ENCODE measurements at places on chromosomes 5 and 9.

DNA sequence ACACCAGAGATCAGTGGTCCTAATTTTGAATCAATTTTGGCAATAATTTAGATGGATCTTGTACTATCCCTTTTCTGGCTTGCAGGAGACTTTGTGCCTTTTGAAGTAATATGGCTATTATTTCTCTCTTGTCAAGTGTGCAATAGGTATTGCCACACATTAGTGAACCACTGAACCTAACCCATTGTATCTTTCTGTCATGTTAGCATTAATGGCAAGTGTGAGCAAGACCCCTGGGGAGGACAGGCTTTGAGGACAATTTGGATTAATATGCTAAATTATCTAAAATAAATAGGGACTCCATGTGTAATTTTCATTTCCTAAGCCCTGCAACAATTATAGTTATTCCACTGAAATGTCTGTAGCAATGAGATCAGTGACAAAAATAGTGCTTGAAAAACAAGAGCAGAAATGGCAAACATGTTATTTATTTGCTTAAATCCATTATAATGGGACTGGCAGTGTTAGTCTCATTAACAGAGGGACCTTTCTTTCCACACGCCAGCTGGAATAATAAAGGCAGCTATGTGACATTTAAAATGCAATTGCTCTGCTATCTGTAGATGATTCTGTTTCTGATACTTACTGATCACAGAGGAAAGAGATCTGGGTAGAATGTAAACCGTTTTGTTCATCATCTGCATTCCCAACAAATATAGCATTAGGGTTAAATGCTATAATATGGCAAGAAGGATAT is 753.3 kb upstream of the ZNF608 start:
- no peak for DNase-seq

- no peak for DNase-seq
Measured at GRCh38 chr5:143481697-143482531, 78.4 kb upstream of the NR3C1 start.

- DNase-seq: no peak
Measured at GRCh38 chr9:134719331-134719730, 77.7 kb downstream of the COL5A1 start.

GRCh38 chr5:133051061-133051541 is 712 bp upstream of the HSPA4 start:
- DNase-seq: no peak

DNA sequence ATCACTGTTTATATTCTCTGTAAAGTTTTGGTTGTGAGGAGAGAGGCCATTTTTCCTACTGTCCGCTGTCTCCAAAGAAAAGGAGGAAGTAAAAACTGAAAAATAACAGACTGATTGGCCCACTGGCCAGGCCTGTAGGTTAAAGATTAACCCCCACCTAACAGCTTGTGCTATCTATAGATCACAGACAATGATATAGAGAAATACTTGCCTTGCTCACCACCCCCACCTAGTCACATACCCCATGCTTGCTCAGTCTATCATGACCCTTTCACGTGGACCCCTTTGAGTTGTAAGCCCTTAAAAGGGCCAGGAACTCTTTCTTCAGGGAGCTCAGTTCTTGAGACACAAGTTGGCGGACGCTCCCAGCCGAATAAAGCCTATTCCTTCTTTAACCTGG is 357.4 kb downstream of the PRDM9 start:
- no peak for DNase-seq

DNA sequence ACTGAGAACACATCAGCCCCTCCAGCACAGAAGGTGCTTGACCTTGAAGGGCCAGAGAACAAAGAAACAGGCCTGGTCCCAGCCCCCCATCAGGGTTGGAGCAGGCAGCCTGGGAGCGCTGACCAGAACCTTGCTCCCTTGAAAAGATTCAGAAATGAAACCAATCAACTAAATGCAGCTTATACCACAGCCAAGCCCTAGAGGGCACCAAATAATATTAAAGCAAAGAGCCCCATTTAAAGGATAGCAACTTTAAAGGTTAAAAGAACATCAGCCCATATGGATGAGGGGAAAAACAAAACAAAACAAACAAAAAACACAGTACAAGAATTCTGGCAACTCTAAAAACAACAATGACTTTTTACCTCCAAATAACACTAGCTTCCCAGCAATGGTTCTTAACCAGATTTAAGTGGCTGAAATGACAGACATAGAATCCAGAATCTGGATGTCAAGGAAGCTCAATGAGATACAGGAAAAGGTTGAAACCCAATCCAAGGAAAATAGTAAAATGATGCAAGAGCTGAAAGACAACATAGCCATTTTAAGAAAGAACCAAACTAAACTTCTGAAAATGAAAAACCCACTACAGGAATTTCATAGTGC is 471.9 kb downstream of the MTRR start:
- no peak for DNase-seq

GRCh38 chr5:87524217-87524616 is 111.5 kb upstream of the CCNH start:
- DNase-seq: no peak

- DNase-seq: no peak
Measured at GRCh38 chr5:113692891-113693457, 179.5 kb downstream of the YTHDC2 start.

DNA sequence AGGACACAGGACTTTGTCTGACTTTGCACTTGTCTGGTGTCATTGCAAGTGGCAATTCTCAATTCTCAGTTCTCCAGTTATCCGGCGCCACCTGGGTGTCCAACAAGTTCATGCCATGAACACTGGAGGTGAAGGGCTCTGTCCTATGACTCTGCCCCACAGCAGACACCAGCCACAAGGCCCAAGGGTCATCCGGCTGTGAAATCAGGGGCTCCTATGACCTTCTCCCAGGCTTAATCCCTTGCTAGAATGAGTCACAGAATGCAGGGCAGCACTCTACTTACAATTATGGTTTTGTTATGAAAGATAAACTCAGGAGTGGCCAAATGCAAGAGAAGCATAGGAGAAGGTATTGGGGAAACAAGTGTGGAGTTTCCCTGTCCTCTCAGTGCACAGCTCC is 392.0 kb downstream of the GADD45G start:
- no peak for DNase-seq

DNA sequence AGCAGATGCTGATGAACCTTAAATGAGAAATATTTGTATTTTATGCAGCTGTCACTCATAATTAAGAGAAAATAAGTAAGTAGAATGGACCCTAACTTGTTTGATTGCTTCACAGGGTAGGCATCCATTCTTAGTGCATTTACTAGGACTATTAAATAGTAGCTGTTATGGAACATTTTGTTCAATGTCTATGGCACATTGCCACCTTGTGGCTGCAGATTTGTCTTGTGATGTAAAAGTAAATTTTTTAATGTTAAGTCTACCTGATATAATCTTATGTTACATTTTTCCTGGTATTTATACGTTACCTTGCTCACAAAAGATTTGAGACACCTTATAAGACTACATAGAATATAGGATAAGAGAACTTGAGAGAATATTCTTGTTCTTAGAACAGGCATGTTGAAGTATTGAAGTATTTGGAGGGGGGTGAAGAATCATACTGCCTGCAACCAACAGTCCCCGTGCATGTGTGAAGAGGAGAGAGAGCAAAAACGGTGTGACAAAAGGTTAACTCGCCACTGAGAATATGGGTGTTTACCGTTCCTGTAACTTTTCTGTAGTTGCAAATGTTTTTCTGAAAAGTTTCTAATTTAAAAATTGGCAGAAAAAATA is 161.1 kb downstream of the MAST4 start:
- peak; percentile 38 for DNase-seq

- DNase-seq: no peak
Measured at GRCh38 chr5:178786417-178786816, 56.0 kb upstream of the ZNF354A start.

GRCh38 chr9:21995006-21995665 is 545 bp downstream of the CDKN2B-AS1 start:
- DNase-seq: peak; percentile 95

- no peak for DNase-seq
Measured at GRCh38 chr9:37220971-37221370, 100.6 kb downstream of the ZCCHC7 start.

DNA sequence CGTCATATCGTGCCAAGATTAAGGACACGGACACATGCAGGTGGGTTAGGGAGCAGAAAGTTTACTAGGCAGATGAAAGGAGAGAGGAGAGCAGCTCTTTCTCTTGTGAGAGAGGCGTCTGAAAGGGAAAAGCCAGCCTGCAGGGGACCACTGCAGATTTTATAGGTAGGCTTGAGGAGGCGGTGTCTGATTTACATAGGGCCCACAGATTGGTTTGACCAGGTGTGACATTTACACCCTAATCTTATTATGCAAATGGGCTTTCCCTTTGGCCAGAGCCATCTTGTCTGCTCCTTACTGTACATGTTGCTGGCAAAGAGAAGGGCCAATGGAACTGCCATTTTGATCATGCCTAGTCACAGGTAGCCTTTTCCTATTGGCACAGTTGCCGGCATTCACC is 137.2 kb upstream of the TAF11L2 start:
- no peak for DNase-seq

DNA sequence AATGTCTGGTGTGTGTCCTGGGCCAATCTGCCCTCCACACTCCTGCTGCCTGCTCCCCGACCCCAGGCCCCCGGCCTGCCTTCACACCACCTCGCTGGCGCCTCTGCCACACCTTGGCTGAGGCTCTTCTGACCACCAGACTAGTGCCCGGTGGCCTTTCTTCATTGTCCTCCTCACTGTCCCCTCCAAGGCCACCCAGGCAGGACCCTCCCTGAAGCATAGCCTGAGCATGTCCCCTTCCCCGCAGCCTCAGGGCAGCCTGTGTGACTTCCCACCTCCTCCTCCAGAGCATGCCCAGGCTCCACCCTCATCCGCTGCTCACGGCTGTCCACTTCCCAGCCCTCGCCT is 154.6 kb downstream of the OLFM1 start:
- no peak for DNase-seq

GRCh38 chr5:74166064-74166463 is 474.5 kb downstream of the ENC1 start:
- no peak for DNase-seq

- no peak for DNase-seq
Measured at GRCh38 chr5:138805096-138805495, 51.9 kb downstream of the CTNNA1 start.

DNA sequence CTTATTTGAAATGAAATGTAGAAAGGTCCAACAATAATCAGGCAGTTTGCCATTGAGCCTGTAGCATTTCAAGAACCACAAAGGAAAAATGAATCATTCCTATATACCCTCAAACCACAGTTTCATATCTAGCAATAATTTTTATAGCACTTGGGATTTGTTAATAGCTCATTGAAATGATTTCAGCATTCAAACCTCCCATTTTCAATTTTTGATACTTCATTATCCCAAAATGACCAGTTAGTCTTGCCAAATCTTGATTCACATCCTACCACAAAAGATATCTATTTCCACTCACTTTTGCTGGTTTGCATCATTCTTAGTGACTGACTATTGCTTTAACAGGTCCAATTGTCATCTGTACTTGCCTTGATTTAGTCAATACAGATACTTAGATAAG is 790.1 kb downstream of the TLE1 start:
- no peak for DNase-seq

GRCh38 chr5:172180936-172181335 is 7.1 kb downstream of the STK10 start:
- DNase-seq: no peak

DNA sequence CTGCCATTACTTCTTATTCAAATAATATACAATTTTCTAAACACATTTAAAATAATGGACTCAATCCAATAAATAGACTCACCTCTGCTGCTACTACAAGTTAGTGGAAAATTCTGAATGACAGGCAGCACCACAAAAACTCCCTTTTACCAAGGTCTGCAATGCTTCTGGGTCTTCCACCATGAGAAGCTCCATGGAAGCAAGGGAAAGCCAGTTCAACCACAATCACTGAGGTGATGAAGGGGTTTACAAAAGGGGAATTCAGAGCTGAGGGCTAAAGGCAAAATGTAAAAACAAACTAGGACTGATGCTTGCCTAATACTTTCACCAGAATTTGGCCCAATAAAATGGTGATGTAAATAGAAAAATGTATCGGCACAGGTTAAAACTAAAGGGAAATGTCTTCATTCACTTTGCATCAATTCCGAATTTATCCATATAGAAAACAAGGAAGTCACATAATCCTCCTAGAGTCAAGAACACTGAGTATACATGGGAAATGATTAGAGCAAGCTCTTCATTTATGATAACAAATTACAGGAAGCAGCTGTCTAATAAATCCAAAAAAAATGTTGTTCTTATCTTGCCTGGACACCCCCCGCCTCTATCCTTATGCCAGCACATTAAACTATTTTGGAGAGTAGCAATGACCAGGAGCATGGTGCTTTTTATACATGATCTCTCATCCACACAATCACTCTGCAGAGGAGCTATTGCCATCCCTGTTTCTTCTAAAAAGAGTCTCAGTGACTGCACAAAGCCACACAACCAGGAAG is 66.3 kb upstream of the NFIB start:
- peak; percentile 4 for DNase-seq

DNA sequence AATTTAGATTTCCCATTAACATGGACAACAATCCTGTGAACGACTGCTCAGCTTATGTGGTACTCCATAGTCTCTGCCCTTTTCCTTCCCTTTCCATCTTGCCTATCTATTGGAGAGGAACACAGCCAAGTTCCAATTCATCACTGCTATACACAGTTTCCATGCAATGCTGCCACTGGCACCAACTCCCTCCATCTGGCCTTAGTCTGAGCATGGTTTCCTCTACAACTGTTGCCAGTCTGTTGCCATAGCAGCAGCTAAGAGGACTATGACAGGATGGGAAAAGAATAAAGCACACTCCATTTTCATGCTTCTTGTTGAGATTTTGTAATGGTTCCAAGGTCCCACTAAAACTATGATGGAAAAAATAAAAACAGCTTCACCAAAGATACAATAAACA is 189.0 kb downstream of the HCN1 start:
- DNase-seq: no peak

DNA sequence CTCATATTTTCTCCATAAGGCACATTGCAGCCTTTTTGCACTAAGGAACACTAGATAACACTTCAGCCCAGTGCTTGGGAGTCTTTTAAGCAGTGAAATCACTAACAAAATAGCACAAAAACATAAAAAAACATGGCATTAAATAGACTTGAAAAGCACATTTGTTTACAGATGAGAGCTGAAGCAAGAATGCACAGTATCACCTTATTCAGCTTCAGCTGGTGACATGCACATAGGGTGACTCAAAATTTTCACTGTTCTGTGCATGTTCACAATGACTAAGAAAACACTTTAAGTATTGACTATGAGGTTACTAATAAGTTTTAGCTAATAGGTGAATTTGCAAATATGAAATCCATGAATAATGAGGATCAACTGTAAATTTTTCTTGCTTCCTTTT is 293.9 kb upstream of the TARS1 start:
- DNase-seq: no peak

GRCh38 chr5:181231432-181231831 is 8.4 kb downstream of the TRIM41 start:
- no peak for DNase-seq

- no peak for DNase-seq
Measured at GRCh38 chr5:127922603-127923002, 161.0 kb upstream of the SLC12A2 start.

- peak; percentile 64 for DNase-seq
Measured at GRCh38 chr5:160260881-160261815, 31.8 kb downstream of the FABP6 start.

Measured in GM12865 (cell line).